Natural killer cell (primary cell): ENCODE measurements at places on chromosomes 3 and 15.

DNA sequence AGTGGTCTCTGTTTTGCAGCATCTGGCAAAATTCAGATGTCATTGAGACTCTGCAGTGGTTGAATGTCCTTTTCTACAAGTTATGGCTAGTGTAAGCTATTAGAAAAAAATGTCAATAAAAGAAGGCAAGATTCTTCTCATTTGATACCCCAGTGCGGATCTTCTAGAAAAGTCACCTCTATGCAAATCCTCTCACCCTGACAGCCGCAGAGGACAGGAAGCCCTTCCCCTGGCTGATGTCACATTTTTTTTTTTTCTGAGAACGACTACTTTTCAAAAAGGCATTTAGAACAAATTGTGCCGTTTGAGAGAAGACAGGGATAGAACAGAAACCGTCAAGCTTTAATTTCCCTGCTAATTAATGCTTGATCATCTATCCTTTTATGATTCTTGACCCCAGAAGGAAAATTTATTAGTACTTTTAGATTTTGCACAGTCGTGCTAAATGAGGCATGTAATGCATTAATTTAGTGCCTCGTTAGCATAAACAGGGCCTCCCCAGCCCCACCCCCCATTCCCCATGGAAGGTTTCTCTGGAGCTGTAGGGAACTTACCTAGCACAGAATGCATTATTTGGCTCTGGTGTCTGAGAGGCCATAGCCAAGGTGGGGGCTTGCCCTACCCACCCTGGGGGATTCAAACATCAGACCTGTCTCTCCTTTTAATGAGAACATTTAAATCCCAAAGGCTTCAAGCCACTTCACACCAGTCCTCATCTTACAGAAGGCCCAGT, 183.8 kb downstream of the OPA1 start:
- H3K4me3 ChIP-seq = no peak overlapping the region
- no peaks in the 10 kb centered on the region for H3K4me1 ChIP-seq
- no peaks in the 10 kb centered on the region for H3K36me3 ChIP-seq
- H3K27ac ChIP-seq = no peak overlapping the region

GRCh38 chr3:43692085-43692855, 1.5 kb downstream of the ABHD5 start:
- H3K27me3 ChIP-seq = no peaks in the 10 kb centered on the region
- H3K4me1 ChIP-seq = peaks cover 9% of the 10 kb centered on the region
- no peak for DNase-seq
- H3K36me3 ChIP-seq = no peaks in the 10 kb centered on the region
- H3K27ac ChIP-seq = no peak overlapping the region

DNA sequence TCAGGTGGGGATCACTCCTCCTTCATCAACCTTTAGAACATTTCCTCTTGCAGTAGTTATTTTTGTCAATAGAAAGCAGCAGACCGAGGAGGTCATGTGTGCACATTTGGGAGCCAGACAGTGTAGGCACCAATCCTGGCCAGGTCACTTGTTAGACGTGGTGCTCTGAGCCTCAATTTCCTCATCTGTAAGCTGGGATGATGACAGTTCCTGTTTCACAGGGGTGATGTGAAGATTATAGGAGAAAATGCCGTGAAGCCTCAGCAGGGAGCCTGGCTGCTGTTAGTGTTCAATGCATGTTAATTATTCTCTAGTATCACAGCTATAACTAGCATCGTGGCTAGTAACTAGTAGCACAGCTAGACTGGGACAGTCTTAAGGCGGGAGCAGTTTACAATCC, 64.7 kb downstream of the ATP2B2 start:
- H3K4me1 ChIP-seq = peaks cover 21% of the 10 kb centered on the region
- no peak overlapping the region for H3K4me3 ChIP-seq
- H3K36me3 ChIP-seq = no peaks in the 10 kb centered on the region
- H3K27me3 ChIP-seq = no peaks in the 10 kb centered on the region
- DNase-seq = no peak
- no peak overlapping the region for H3K27ac ChIP-seq

- DNase-seq = peak; percentile 61
- peaks cover 20% of the 10 kb centered on the region for H3K36me3 ChIP-seq
- peak overlapping the region; percentile 72 for H3K27ac ChIP-seq
- H3K4me3 ChIP-seq = peak overlapping the region; percentile 5
Measured at GRCh38 chr15:31346367-31347066, 19.9 kb downstream of the KLF13 start.

- no peaks in the 10 kb centered on the region for H3K27me3 ChIP-seq
- peaks cover 6% of the 10 kb centered on the region for H3K4me1 ChIP-seq
Measured at GRCh38 chr3:138862924-138863775, 28.4 kb upstream of the PIK3CB start.

- H3K4me1 ChIP-seq = no peaks in the 10 kb centered on the region
- peaks cover 3% of the 10 kb centered on the region for H3K27me3 ChIP-seq
- DNase-seq = no peak
- no peak overlapping the region for H3K4me3 ChIP-seq
Measured at GRCh38 chr3:70822669-70823068, 510.2 kb upstream of the MDFIC2 start.

DNA sequence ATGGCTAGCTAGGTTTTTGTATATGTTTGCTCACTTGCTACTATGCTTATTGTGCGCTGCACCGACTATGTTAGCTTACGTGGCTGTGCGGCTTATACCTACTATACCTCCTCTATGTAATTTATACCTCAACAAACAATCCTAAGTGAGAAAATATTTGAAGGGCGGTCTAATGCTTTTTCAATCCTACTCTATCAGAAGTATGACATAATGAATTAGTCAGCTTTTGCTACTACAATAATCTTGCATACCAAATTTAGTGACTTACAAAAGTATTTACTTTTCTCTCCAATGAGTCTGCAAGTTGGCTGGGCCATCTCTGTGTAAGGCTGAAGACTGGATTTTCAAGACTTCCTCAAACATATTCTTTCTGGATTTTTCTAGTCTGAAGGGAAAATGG, 391.2 kb upstream of the NECTIN3 start:
- H3K27ac ChIP-seq = no peak overlapping the region
- no peaks in the 10 kb centered on the region for H3K36me3 ChIP-seq
- no peak overlapping the region for H3K4me3 ChIP-seq

DNA sequence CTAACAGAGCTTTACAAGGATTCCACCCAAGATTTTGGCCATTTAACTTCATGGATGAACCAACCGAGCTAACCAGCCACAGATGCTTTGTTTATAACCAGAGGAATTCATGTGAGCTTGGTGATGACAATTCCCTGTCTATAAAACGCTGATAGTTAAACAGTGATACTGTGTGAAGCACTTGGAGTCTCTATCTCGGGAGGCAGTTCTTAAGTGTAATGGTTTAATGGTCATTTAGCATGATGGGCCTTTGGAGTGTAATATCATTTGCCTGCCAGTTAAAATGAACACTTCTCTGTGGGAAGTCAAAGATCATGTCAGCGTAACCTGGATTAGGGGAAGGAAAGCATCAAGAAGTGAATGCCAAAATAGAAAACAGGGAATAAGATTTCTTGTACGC, 368.6 kb upstream of the THRB start:
- H3K27me3 ChIP-seq = no peaks in the 10 kb centered on the region
- H3K4me3 ChIP-seq = no peak overlapping the region
- no peak overlapping the region for H3K27ac ChIP-seq
- no peak for DNase-seq
- H3K36me3 ChIP-seq = no peaks in the 10 kb centered on the region

- no peak overlapping the region for H3K27ac ChIP-seq
- no peak overlapping the region for H3K4me3 ChIP-seq
- H3K4me1 ChIP-seq = no peaks in the 10 kb centered on the region
- no peak for DNase-seq
Measured at GRCh38 chr3:35986161-35986560, 346.8 kb downstream of the ARPP21 start.

GRCh38 chr15:78642331-78642730, 1.3 kb upstream of the CHRNB4 start:
- H3K27me3 ChIP-seq = peaks cover 11% of the 10 kb centered on the region
- H3K4me1 ChIP-seq = peaks cover 11% of the 10 kb centered on the region
- no peaks in the 10 kb centered on the region for H3K36me3 ChIP-seq
- no peak overlapping the region for H3K4me3 ChIP-seq
- no peak for DNase-seq
- no peak overlapping the region for H3K27ac ChIP-seq

DNA sequence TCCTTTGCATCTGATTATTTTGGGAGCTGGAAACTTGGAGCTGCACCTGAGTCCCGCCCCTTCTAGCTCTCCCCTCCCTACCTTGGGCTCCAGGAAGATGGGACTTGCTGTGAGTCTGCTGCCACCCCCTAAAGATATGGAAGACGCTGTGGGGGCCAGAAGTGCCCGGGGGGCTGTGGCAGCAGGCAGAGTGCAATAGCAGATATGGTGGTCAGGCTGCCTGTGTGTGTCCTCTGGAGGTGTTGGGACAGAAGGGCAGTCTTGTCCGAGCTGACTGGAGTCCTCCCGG, 485 bp downstream of the PAK6 start:
- H3K4me1 ChIP-seq = peaks cover 16% of the 10 kb centered on the region
- no peak for DNase-seq
- no peak overlapping the region for H3K27ac ChIP-seq
- H3K27me3 ChIP-seq = peaks cover 13% of the 10 kb centered on the region

GRCh38 chr3:37442397-37442796, 268.0 kb upstream of the LRRFIP2 start:
- H3K27ac ChIP-seq = no peak overlapping the region
- H3K27me3 ChIP-seq = peaks cover 4% of the 10 kb centered on the region
- no peaks in the 10 kb centered on the region for H3K4me1 ChIP-seq
- DNase-seq = no peak
- no peak overlapping the region for H3K4me3 ChIP-seq

DNA sequence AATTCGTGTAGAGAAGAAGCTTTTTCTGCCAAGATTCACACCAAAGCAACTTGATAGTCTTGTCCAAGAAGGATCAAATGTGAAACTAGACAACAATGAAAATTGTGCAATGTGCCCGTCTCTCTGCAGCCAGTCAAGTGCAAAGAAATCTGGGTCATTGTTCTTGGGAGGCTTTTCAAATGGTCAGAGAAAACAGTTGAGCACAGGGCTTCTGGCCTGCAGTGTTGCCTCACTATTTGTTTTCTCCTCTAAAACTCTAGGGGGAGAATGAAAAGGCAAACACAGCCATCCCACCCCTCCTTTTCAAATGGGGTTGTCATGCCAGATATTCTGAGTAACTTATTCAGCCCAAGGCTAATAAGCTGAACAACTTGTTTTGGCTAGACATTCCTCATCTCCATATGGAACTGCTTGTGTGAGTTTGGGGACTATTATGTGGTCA, 417.6 kb upstream of the CDIN1 start:
- DNase-seq = no peak
- H3K27ac ChIP-seq = no peak overlapping the region
- H3K4me3 ChIP-seq = no peak overlapping the region
- no peaks in the 10 kb centered on the region for H3K36me3 ChIP-seq

GRCh38 chr3:10530241-10530640, 24.9 kb upstream of the ATP2B2 start:
- no peaks in the 10 kb centered on the region for H3K36me3 ChIP-seq
- H3K4me1 ChIP-seq = no peaks in the 10 kb centered on the region
- no peak for DNase-seq
- no peak overlapping the region for H3K4me3 ChIP-seq
- H3K27me3 ChIP-seq = no peaks in the 10 kb centered on the region

DNA sequence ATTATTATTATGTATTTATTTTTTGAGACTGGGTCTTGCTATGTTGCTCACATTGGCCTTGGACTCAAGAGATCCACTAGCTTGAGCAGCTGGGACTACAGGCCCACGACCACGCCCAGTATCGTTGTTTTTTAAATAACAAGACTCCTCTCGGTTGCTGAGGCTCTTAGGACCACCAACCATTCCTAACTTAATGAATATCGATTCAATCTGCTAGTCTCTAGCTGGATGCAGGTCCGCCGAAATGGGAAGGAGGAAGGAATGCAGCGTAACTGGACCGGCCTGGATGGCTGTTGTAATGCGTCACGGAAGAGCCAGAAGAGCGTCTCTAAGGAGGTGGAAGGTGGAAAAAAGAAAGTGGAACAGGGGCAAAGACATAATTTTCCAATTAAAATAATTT, 1.7 kb downstream of the ANXA2 start:
- H3K4me1 ChIP-seq = peaks cover 30% of the 10 kb centered on the region
- no peaks in the 10 kb centered on the region for H3K27me3 ChIP-seq
- no peak overlapping the region for H3K27ac ChIP-seq
- no peaks in the 10 kb centered on the region for H3K36me3 ChIP-seq
- H3K4me3 ChIP-seq = no peak overlapping the region

DNA sequence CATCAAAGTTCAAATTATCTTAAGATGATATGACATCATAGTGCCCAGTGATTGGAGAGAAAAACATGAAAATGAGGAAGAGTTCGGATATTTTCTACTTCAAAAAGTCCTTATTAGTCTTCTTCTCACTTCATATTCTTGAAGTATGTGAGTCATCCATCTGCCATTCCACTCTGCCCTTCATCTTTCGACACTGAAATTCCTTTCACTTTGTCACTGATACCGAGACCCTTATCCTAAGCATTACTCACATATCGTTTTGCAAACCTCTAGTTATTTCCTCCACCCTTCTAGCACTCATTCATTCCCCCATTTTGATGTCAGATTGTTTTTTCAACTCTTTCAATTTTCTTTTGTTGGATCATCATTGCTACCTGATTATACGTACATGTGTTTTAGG, 4.0 kb downstream of the OR5H14 start:
- DNase-seq = no peak
- no peaks in the 10 kb centered on the region for H3K27me3 ChIP-seq
- no peak overlapping the region for H3K27ac ChIP-seq
- no peaks in the 10 kb centered on the region for H3K36me3 ChIP-seq
- no peaks in the 10 kb centered on the region for H3K4me1 ChIP-seq
- H3K4me3 ChIP-seq = no peak overlapping the region

DNA sequence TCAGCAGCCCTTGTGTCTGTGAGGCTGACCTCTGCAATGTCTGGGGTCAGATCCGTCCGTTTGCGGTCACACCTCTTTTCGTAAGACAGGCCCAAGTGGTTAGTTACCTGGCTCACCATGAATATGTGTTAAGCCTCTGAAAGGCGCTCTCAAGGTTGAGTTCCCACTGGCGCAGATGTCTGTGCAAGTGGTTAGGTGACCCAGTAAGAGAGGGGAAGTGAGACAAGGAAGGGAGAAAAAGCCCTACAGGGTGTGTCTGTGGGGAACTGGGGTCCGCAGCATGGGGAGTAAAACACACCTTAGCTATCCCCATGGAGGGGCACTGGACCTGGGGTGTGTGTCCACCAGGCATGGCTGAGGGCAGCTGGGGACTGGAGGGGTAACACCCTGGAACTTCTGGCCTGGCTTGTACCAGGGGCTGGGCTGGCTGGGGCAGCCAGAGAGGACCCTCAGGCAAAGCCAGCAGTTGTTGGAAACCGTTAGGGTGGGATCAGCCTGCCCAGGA, 391.6 kb upstream of the PROK2 start:
- H3K4me3 ChIP-seq = no peak overlapping the region
- peaks cover 20% of the 10 kb centered on the region for H3K4me1 ChIP-seq
- no peak for DNase-seq
- H3K27ac ChIP-seq = no peak overlapping the region

GRCh38 chr15:59941612-59942011, 62.5 kb upstream of the FOXB1 start:
- H3K27ac ChIP-seq = no peak overlapping the region
- no peak overlapping the region for H3K4me3 ChIP-seq
- DNase-seq = no peak

- H3K27me3 ChIP-seq = peaks cover 8% of the 10 kb centered on the region
- no peak for DNase-seq
- H3K4me3 ChIP-seq = no peak overlapping the region
- no peaks in the 10 kb centered on the region for H3K36me3 ChIP-seq
- H3K27ac ChIP-seq = no peak overlapping the region
Measured at GRCh38 chr3:23676093-23676492, 129.7 kb upstream of the UBE2E1 start.
